ENCODE measurements at places on chromosomes 3 and 15.

GRCh38 chr3:65861718-65862117, 177.0 kb downstream of the MAGI1 start:
- no peak for DNase-seq

DNA sequence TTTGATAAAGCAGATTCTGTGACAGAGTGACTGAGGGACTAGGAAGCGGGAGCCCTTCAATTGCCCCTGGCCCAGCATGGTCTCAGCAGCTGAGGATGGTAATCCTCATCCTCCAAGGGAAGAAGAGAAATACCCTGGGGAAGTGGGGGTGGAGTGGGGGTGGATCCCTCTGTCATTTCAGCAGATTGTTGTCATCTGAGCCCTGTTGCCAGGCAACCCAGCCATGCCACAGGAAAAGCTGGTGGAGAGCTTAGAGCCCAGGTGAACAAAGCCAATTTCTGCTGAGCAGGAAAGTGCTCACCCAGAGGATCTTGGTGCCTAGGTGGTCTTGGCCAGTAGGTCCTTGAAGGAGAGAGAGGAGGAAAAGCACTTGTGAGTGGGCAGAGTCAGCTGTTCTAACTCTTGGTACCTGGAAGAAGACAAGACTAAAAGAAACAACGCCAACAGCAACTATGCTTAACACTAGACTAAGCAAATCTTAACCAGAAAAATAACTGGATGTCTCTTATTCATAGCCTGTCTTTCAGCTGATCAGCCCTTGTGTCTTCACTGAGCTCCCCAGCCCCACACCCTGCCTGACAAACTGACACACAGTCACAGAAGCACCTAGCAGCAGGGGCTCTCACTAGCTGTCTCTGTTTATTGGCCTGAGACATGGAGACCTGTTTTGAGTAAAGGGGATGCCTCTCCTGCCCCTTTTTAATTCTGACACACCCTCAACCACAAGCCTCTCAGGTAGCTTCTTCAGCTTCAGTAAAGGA, 40.1 kb upstream of the DCLK3 start:
- no peak for DNase-seq

DNA sequence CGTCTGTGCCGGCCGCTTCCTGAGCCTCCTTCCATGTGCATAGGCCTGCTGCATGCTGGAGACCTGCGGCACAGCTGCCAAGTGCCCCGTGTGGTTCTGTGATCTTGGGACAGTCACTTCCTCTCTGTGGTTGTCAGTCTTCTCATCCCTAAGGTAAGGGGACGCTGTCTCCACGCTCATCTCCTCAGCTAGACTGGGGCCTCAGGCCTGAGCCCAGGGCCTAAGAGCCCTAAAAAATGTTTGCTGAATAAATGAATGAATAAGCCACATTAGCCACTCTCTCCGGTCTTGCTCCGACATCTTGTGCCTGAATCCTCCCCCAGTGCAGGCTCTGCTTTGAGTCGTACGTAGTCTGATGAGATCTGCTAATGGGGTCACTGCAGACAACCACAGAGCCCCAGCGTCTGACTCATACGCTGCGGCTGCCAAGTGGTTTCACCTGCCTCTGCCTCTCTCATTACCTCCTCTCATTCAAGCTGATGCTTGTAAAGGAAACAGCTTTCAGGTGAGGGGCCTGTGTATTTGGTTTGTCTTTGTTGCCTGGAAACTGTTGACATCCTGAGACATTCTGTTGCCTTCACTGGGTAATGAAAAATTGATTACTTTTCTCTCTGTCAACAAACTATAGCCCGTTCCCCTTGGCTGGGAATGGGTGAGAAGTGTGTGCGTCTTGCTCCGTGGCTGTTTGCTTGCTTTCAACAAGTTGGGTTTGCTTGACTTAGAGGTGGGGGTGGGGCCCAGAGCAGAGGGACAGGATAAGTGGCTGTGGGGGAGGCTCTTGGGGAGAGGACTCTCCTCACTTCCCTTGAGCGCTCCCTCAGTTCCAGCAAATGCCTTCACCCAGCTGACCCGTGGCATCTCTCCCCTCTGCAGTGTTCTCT, 15.9 kb downstream of the RPLP1 start:
- peak; percentile 92 for DNase-seq

DNA sequence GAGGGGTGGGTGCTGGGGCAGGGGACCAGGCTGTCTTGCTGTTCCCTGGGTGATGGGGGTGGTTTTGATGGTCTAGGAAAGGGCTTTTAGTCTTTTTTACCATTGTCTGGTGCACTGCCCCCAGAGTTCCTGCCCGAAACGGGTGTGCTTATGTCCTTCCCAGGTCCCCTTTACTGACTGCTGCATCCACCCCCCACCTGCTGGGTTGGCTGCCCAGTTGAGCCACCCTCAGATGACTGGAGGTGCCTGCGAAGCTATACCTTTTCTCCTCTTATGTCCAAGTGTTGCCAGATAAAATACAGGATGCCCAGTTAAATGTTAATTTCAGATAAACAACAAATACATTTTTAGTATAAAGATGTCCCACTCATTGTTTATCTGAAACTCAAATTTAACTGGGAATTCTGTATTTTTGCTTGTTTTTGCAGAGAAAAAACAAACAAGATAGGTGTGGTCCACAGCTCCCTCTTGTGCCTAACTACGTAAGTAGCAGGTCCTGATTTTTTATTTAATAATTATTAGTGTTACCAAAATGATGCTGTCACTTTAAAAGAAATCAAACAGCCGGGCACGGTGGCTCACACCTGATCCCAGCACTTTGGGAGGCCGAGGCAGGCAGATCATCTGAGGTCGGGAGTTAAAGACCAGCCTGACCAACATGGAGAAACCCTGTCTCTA, 6.1 kb upstream of the RPP14 start:
- DNase-seq = no peak

DNA sequence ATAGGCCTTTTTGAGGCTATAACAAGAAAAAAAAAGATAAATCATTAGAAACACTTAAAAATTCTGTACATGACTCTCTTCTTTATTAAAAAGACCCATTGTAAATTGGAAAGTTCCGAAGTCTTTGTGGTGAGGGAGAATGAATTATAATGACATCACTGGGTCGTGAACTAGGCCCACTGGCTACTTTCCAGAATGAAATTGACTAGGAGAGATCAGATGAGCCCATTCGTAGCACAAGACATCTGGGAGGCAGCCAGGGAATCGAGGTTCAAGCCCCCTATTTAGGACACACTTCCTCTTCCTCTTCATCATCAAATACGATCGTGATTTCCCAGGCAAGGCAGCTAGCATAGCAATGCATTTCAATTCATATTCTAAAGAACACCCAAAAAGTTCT, 889.8 kb upstream of the NR2F2 start:
- DNase-seq = no peak

- no peak for DNase-seq
Measured at GRCh38 chr3:114178770-114179368, at the start of gene DRD3. TSS of gene DRD3 (minus strand) at chr3:114179052. CDS start at chr3:114171992, 7,060 bp downstream.
